A549 treated with Hydrocortisone at 1 μM for 4 hours (cell line): ENCODE measurements at places on chromosomes 11 and 22. TPM values are rescaled to one million over a fixed set of nuclear protein-coding genes. Genes with fewer than 3 reads are reported as not detected.

Gene C1QTNF5
- not detected in 5 replicates for total RNA-seq

Gene SEPTIN3
- 0.89 to 1.2 TPM (median 1.0 TPM) in 5 replicates for total RNA-seq

Gene LGR4
- 29.5 to 45.5 TPM (median 37.1 TPM) in 5 replicates for total RNA-seq

Gene XKR3
- not detected in 5 replicates for total RNA-seq

Gene SLC17A6
- not detected in 5 replicates for total RNA-seq

Gene PRRG4
- 1.6 to 1.8 TPM (median 1.6 TPM) in 5 replicates for total RNA-seq

Gene SLC29A2
- 5.8 to 8.6 TPM (median 8.0 TPM) in 5 replicates for total RNA-seq

Gene NAALADL1
- total RNA-seq: not detected in 5 replicates

Gene OR4D5
- not detected in 5 replicates for total RNA-seq

Gene SCN3B
- 0.10 to 0.16 TPM (median 0.14 TPM) in 5 replicates for total RNA-seq

Gene LRP4
- 6.9 to 10.2 TPM (median 7.1 TPM) in 5 replicates for total RNA-seq
